ENCODE measurements at places on chromosomes 3 and 15.

- no peak for DNase-seq
Observed at GRCh38 chr3:114115143-114115542, 58.6 kb downstream of the QTRT2 start.

DNA sequence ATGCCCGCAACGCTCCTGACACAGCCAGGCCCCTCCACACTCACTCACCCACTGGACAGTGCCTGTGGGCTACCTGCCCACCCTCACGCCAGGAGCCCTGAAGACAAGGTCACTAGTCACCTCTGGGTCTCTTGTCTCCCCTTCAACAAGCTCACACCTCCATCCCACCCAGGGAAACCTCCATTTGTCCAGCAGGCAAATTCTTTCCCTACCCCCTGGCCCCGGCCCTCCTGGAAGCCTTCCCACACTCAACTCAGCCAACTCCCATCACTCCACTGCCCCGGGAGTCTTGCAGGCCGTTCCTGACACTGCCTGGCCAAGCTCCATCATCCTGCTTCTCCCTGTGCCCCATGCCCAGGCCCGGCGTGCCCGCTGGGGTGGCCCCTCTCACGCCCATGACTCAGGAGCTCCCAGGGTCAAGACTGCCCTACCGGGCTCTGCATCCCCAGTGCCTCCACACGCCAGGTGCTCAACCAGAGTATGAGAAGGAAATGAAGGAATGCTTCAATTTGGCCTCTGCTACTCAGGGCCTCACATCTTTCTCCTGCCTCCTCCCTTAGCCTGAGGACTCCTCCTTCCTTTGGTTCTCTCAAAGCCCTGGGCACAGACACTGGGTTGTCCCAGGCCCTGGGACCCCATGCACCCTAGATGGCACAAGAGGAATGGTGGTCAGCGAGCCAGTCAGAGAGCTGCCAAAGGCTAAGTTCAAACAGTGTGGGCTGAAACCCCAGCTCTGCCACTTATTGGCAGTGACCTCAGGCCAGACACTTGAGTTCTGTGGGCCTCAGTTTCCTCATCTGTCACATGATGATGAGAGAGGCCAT lies 88.6 kb downstream of the SEC22A start:
- no peak for DNase-seq

DNA sequence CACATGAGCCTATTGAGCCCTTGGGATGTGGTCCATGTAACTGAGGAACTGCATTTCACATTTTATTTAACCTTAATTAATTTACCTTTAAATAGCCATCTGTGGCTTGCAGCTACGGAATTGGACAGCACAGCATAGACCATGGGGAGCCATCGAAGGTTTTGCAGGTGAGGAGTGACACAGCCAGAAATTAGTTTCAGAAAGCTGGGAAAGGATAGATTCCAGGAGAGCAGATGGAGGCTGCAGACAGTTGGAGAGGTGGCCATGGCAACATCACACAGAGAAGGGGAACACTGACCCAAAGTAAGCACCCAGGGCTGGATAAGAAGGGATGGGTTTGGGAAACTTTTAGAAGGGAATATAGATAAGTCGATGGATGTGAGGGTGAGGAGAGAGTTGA lies 100.1 kb upstream of the SLC6A11 start:
- no peak for DNase-seq

GRCh38 chr3:101732240-101732641 lies 7.8 kb downstream of the CEP97 start:
- DNase-seq, result no peak

DNA sequence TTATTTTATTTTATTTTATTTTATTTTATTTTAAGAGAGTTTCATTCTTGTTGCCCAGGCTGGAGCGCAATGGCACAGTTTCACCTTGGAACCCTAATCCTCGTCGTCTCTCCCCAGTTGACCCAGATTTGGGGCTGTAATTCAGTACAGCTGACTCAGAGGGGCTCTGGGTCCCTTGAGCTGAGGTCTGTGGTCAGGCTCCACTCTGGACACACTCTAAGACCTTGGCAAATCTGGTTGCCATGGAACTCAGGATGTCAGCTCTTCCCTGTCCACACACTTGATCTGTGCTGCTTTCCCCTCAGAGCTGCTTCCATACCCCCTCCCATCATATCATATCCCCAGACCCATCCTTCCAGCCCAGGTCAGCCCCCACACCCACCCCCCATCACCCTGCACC lies 675 bp upstream of the CYP11A1 start:
- no peak for DNase-seq

GRCh38 chr3:13120928-13121552 lies 47.8 kb upstream of the IQSEC1 start:
- peak; percentile 55 for DNase-seq

Data from Right ventricle myocardium inferior (tissue), 1 donor.